ENCODE measurements at places on chromosomes 3 and 15. TPM values are rescaled to one million over a fixed set of nuclear protein-coding genes. Genes with fewer than 3 reads are reported as not detected.
A peak's percentile ranks its signal among the peaks of the same experiment; 100 is the strongest.

The ATP13A5 gene
- total RNA-seq = not detected

The ARID3B gene
- 35.2 TPM for total RNA-seq

The COPG1 gene
- 114 TPM for total RNA-seq

The GABRA5 gene
- not detected for total RNA-seq

The ANKUB1 gene
- total RNA-seq = not detected

The SATB1 gene
- total RNA-seq = 208 TPM

The ACVR2B gene
- total RNA-seq = 6.9 TPM

The GMPPB gene
- total RNA-seq = 35.2 TPM

- DNase-seq = no peak
Measured at GRCh38 chr3:13120928-13121552, 47.8 kb upstream of the IQSEC1 start.

DNA sequence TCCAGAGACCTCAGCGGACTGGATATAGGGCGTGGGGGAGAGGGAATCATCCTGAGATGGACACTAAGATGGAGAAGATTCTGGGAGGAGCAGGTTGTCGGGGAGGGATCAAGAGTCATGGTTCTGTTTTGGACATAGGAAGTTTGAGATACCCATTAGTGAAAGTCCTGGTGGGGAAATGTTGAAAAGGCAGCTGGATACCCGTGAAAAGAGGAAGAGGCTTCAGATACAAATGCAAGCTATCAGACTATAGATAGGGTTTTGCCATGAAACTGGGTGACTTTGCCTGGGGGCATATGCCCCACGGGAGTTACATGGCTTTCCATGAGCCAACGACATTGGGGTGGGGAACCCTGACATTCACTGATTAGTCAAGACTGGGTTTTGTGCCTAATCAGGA lies 1.1 kb upstream of the GPR62 start:
- DNase-seq = no peak

DNA sequence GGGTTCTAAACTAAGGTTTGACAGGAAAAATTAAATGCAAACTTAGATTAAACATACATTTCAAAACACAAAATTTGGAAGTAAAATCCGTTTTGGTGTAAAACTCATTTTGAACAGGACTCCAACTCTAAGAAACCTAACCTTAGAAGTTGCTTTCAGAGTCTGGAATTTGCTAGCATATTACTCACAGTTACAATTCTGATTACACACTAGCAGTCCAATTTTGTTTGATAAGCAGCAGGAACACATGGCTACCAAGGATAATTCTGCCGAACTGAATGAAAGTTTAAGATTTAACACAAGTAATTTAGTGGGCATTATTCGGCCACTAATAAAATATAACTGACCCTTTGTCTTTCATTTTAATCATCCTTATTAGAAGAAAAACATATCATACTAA lies 49.6 kb downstream of the FRMD5 start:
- DNase-seq = no peak

DNA sequence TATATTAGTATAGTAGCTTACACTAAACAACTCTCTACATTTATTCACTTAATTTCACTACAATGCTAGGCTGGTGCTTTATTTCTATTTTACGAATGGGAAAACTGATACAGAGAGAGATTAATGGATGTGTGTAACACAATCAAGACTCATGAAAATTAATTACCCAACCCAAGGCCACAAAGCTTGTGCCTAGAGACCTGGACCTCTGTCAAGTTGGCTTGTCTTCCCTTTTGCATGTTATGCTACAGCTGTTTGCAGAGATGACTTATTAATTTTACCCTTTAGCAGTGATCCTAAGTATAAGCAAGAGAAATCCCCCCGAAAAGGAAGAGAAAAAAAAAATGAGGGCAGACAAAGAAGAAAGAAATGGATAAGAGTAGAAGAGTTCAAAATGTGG lies 162.5 kb downstream of the C3orf38 start:
- no peak for DNase-seq

DNA sequence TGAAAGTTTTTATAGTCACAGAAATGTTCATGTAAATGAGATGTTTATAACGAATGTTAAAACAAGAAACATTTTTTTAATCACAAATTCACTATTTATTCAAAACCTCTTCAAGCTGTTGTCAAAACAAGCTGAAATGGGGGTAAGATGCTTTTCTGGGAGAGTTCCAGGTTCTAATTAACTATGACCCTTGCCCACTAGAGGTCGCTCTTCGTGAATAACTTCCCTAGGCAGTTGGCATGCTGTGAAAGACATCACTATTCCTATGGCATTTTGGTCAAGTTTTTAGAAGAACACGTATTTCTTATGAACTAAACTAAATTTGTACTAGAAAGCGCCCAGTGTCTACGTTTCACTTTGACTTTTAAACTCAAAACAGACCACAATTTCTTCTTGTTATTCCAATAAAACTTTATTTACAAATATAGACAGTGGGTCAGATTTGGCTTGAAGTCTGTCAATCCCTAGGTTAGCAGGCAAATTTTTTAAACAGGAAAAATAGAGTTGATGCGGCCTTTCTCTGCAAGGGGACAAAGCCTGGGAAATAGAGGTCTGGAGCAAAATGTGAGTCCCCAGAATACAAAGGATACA lies 62.8 kb upstream of the CMTM8 start:
- DNase-seq = peak; percentile 73

DNA sequence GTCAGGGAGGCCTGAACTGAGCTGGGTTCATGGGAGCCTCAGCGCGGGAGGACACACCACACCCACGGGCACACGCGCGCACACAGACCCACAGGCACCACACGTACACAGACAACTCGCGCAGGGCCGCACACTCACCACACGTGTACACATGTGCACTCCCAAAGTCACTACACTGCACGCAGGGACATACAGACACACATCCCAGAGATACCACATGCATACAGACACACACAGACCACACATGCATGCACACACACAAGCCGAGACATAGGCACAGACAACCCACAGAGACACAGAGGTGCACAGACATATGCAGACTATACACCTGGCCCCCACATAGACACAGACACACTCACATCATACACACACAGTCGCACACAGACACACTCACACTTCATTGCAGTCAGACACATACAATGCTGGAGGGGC lies 1.1 kb upstream of the MGLL start:
- DNase-seq = no peak

DNA sequence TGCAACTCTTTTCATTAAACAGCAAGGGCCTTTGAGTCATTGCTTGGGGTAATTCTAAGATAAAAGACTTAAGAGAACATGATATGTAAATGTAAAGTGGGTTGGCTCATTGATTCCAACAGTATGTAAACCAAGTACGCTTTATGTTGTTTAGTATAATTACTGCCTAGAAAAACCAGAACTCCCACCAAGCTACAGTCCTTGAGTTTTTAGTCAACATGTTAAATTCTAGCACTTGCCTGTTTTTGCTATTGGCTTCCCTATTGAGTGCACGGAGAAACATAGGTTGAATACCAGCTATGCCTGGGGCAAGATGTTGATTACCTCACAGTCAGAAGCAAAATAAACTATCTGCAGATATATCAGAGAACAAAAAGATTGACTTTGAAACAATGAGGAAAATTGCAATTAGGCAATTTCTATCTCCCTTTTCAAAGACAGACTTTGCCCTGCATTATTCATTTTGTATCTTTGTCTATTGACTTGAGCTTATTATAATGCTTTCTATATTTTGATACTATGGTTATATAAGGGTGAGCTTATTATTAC lies 179.3 kb downstream of the ZPLD1 start:
- DNase-seq = no peak

DNA sequence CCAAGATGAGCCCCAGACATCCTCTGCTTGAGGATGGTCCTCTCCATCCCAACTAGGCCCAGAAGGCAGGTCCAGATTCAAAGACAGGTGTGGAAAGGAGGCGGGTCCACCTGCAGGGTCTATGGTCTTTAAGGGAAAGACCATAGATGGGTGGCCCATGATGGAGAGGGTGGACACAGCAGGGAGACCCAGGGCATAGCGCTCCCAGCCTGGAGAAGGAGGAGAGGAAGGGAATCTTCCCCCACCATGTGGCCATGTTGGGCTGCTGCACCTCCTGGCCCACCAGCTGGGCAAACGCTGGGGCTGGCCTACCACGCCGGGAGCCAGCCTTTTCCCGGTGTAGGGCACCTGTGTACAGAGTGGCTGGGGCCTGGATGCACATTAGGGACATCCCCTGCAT lies 265.2 kb upstream of the TLE3 start:
- no peak for DNase-seq

DNA sequence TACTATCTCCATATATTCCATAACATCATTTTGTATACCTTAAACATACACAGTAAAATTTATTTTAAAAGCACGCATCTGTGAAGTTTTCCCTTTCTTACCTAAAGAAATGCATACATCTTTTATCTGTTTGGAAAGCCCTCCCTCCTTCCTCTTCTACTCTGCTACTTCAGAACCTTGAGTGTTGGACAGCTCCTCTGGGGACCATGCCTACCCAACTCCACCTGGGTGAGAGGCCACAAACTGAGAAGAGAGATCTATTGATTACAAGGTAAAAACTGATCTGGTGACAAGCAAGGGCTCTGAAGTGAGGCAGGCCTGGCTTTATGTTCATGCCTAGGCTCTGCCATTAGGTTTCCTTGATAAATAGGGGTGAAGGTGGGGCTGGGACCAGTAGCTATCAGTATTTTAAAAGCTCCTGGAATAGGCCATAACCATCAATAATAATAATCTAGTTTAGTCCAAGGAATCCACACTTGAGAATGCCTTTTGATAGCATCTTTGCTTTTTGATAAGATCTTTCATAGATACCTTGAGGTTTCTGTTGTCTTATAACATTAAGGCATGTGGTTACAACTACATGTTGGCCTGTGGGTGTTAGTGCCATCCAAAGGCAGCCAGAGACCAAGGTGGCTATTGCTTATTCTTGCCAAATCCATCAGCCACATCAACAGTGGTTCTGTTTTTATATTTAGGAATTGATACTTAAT lies 148.8 kb downstream of the KCNMB2 start:
- peak; percentile 5 for DNase-seq
